A172 (cell line): ENCODE measurements at places on chromosomes 12 and 14. TPM values are rescaled to one million over a fixed set of nuclear protein-coding genes. Genes with fewer than 3 reads are reported as not detected.
A peak's percentile ranks its signal among the peaks of the same experiment; 100 is the strongest.

DNA sequence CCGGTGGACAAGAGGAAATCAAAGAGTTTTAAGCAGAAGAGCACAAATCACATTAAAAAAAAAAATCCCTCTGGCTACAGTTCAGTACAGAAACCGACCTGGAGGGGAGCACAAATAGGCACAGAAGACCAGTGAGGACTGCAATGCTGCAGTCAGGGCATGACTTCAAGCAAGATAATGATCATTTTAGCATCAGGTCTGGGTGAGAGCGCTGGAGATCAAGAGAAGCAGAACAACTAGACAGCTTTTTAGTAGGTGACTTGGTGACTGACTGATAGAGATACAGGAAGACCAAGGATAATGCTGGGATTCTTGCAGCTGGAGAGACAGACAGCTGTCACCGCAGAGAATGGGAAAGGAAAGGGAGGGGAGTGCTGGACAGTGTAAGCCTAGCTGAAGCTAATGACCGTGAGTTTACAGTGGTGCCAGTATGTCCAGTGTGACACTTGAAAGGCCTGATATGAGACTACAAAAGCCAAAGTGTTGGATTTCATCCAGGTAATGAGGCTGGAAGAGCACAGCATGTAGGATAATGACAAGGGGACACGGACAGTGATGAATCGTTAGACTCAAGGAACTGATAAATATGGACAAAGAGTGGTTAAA, 5.6 kb downstream of the NFYB start:
- no peak for DNase-seq

- no peak for DNase-seq
Measured at GRCh38 chr12:128810182-128811127, 13.3 kb downstream of the SLC15A4 start.

GRCh38 chr14:35287431-35288013, 4.7 kb upstream of the PSMA6 start:
- DNase-seq, result peak; percentile 20

GRCh38 chr12:103771466-103771865, 69.6 kb downstream of the NT5DC3 start:
- DNase-seq, result peak; percentile 57

DNA sequence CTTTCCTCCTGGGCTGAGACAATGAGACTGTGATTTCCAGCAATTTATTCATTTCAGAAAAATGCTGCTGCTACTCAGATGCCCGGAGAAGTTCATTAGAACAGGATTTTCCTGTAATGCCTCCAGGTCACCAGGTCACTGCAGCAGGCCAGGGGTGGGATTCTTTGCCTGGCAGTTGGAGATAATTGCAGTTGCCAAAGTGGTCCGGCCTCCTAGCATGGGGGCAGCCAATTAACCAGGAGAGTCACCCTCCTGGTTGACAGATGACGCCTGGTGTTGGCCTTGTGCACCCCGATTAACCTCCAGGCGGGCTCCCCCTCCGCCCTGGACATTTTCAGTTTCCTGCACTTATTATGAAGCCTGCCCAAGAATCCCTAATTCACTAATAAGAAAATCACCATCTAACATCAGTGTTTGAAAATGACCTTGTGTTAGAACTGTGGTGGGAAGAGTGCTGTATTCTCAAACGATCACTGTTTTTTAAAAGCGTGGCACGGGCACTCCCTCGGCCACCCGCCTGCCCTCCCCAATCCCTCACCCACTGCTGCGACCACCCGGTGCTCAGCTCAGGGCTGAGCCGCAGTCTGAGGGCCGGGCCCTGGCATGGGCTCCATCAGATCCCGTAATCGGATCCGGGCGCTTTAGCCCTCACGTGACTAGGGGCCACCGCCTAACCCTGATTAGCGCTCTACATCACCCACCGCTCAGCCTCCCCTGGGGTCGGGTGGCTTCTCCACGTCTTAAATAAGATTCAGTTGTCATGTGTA, 12.9 kb downstream of the RIMBP2 start:
- DNase-seq, result no peak

DNA sequence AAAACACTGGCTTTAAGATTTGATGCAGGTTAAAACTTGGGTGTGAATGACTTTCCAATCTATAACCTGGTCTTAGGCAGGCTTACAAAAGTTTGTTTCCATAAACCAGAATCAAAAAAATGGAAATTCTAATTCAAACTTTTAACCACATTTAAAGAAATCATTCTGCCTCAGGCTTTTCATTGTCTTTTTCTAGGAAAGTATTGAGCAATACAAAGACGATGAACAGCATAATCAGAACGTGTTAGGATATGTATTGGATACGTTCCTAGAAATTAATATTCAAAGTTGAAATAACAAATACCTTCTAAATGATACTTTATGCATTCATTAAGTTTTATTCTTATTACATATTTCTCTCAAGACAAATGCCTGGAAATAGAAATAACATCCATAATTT, 172.9 kb downstream of the CEP128 start:
- no peak for DNase-seq

- no peak for DNase-seq
Measured at GRCh38 chr12:48185181-48185919, 1.9 kb downstream of the CCDC184 start.

GRCh38 chr14:91012045-91012444, 48.4 kb downstream of the RPS6KA5 start:
- DNase-seq, result no peak

DNA sequence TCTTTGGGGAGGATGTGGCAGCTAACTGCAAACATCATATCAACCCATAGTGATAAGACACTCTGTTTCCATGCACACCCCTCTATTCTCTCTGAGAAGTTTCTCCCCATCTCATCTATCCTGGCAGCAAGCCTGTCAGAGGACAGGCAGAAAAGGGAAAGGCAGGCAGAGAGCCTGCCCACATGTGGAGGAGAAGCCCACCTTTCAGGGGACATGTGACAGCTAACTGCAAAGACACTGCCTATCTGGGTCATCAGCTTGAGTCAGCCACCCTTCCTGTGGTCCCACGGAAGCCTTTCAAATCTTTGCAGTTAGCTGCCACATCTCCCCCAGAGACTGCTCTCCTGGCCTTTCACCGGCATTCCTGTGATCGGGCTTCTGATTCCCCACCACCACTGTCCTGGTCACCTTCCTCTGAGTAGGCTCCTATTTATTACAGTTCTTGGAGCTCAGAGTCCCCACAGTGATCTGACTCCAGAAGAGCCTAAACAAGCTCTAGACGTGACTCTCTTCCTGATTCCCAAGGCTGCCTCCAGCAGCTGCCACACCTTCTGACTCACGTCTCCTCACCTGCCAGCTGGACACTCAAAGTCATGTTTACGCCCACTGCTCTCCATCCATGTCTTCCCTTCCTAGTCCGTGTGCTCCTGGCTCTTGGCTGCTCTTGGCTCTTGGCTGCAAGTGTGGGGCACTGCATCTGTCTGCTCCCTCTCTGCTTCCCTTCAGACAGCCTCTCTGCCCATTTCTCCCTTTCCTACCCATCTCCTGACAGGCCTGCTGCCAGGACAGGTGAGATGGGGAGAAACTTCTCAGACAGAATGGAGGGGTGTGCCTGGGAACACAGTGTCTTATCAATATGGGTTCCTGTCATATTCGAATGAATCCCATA, 7.5 kb upstream of the KRT1 start:
- DNase-seq, result no peak

- DNase-seq, result no peak
Measured at GRCh38 chr12:27107986-27108385, 25.6 kb upstream of the C12orf71 start.

GRCh38 chr14:25521616-25522015, 471.7 kb upstream of the STXBP6 start:
- DNase-seq, result no peak

- peak; percentile 52 for DNase-seq
Measured at GRCh38 chr14:21041676-21042433, at the start of gene RNASE7. RNASE7 (plus strand) TSS chr14:21042362; CDS start chr14:21042993, 631 bp downstream.

GRCh38 chr12:78795934-78796445, 68.6 kb upstream of the SYT1 start:
- DNase-seq, result no peak

- DNase-seq, result peak; percentile 35
Measured at GRCh38 chr14:77640756-77641533, 24.5 kb upstream of the SPTLC2 start.

GRCh38 chr14:85415015-85415712, 114.8 kb upstream of the FLRT2 start:
- peak; percentile 91 for DNase-seq

GRCh38 chr12:121668750-121669520, 519 bp downstream of the MORN3 start:
- DNase-seq, result no peak

Gene INSM2
- 0.10 and 0.17 TPM in 2 replicates for total RNA-seq

Gene TBC1D30
- total RNA-seq, result 0.26 and 1.6 TPM in 2 replicates

Gene ADCY6
- 13.1 and 14.5 TPM in 2 replicates for total RNA-seq
